Posterior vena cava (tissue), 2 donors: ENCODE measurements at places on chromosomes 5 and 9. TPM values are rescaled to one million over a fixed set of nuclear protein-coding genes. Genes with fewer than 3 reads are reported as not detected.

C8G gene
- 1.4 TPM for total RNA-seq

GFI1B gene
- total RNA-seq: not detected

TUSC1 gene
- total RNA-seq: 12.9 TPM

SH3TC2 gene
- 0.71 TPM for total RNA-seq

UBQLN1 gene
- 101 TPM for total RNA-seq

ARSB gene
- 20.9 TPM for total RNA-seq

C1QTNF2 gene
- 9.7 TPM for total RNA-seq

IL3 gene
- not detected for total RNA-seq
